ENCODE measurements at places on chromosomes 12 and 14.

DNA sequence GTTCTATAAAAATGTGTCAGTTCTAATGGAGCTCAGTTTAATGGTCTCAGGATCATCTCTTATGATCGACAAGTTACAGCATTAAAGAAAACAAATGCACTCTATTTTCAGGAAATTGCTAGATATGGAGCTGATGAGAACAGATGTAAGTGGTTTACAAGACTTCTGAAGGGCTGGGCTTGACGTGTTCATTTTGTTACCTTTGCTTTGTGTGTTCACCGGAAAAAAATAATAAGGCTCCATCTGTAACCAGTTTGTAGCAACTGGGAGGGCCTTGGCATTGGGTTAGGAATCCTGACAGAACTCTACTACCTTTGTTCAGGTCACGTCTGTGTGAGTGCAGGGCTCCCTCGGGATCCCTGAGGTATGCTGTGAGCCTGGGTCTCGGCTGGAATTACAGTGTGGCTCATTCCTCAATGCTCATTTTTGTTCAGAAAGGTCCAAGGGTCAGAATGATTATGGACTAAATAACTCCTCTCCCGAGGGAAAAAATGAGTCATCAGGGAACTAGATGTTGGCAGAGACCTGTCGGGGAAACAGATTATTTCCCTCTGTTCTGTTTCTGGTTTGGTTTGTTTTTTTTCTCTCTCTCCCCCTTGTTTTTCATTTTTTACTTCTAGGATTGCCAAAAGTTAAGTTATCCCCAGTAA lies 158.0 kb downstream of the SLC5A8 start:
- DNase-seq, result no peak

- DNase-seq, result no peak
Observed at GRCh38 chr14:50335989-50336824, 24.1 kb downstream of the DMAC2L start.

- DNase-seq, result no peak
Observed at GRCh38 chr12:18171571-18171970, 81.6 kb upstream of the RERGL start.

GRCh38 chr14:85409481-85410210 lies 120.3 kb upstream of the FLRT2 start:
- no peak for DNase-seq

- no peak for DNase-seq
Observed at GRCh38 chr12:116610971-116611541, 51.9 kb downstream of the MAP1LC3B2 start.

- no peak for DNase-seq
Observed at GRCh38 chr12:112810235-112810917, 18.8 kb downstream of the RPH3A start.

- DNase-seq, result no peak
Observed at GRCh38 chr12:2076196-2076570, 23.4 kb downstream of the CACNA1C start.

GRCh38 chr12:14957551-14958168 lies 3.7 kb downstream of the ARHGDIB start:
- no peak for DNase-seq

GRCh38 chr14:89093083-89093730 lies 268.8 kb downstream of the TTC8 start:
- no peak for DNase-seq

GRCh38 chr12:94640134-94640928 lies 10.0 kb downstream of the TMCC3 start:
- DNase-seq, result no peak

DNA sequence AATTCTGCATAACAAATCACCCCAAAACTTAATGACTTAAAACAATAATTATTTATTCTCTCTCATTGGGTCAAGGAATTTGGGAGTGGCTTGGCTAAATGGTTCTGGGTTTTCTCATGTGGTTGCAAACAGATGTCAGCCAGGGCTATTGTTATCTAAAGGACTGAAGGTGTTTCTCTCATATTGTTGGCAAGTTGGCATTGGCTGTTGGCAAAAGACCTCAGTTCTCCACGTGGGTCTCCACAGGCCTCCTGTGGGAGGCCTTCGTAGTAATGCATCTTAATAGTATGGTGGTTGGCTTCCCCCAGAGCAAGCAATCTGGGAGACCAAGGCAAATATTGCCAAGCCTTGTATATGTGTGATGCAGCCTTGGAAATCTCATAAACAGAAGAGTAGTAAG lies 14.4 kb downstream of the GALNT16 start:
- DNase-seq, result no peak

DNA sequence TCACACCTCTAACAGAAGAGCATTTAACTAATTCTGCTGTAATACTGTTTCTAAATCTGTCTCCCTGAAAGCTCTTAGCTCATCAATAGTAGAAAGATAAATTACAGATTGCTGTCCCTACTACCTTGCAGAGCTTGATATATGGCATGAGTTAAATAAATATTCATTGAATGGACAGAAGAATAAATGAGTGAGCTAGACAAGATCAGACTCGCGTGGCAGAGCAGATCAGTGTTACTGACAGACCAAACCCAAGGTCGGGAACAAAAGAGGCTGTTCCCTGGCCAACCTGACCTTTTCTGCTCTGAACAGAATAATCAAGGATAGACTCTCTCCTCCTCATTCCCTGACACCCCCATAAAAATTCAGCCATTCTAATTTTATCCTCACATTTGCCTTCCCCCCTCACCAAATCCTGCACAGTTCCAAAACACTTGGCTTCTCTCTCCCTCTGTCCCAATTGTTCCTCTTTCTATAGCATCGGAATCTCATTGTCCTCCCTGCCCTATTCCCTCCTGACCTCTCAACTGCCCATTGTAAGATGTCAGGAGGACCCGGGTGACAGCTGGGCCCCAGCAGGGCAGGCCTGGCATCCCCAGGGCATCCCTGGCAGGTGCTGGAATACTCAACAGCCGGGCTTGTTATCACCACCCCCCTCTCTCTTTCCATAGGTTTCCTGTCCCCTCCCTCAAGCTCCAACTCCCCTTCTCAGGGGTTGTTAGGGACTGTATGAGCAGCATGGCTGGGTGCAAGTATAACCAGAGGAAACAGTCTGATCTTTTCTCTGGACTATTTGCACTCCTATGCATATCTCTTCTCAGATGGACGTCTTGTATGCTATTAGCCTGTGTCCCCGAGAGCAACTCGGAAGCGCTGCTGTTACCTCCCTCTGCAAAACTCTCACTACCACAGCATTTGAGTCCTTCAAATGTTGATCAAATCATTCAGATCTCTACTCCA lies 19.9 kb downstream of the NEUROD4 start:
- no peak for DNase-seq

DNA sequence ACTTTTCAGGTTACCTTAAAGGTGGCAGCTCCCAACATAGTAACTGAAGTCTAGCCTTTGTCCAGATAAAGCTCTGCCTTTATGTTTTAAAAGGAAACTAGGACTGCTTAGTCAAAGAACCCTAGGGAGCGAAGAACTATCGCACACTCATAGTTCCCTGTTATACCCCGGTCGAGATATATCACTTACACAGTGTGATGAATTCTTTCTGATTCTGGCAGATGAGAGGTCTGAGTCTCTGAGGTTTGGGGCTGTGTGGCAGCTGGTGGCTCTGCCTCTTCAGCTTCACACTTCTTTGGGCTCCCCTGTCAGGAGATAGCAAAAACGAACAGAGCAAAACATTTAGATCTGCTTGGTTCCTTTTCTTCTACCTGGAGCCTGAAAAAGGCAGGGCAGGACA lies 17.0 kb downstream of the ACIN1 start:
- no peak for DNase-seq

DNA sequence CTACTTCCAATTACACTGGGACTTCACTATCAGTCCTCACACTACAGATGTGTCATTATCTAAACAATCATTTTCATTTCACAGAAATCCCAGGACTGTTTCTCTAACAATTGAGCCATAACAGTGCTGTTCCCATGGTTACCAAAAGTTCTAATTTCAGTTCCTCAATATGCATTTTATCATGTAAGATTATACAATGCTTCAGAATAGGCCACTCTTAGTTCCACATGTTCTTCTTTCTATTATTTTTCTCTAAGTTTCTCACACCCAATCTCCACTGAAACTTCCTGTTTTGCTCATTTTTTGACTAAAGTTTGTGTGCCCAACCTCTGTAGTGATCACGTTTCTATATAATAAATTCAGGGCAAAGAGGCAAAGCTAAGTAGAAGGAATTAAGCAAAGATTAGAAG lies 185.8 kb downstream of the DUSP6 start:
- DNase-seq, result no peak
